ENCODE measurements at places on chromosomes 3 and 15.
A peak's percentile ranks its signal among the peaks of the same experiment; 100 is the strongest.

DNA sequence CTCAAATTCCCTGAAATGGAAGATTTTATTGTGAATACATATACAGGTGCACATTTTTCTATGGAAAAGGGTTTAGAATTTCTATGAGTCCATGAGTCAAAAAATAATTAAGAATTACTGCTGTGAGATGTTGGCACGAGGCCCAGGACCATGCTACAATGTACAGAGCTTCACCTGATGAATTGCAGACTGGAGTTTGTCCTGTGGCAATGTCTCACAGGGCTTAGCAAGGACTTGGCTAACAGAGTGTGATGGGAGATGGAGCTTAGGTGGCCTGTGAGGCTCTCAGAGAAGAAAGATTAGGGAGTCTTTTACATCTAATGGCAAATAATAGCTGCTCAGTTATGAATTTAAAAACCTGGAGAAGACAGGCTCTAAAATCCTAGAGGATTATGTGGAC is 219.5 kb upstream of the CBLB start:
- no peak for DNase-seq

DNA sequence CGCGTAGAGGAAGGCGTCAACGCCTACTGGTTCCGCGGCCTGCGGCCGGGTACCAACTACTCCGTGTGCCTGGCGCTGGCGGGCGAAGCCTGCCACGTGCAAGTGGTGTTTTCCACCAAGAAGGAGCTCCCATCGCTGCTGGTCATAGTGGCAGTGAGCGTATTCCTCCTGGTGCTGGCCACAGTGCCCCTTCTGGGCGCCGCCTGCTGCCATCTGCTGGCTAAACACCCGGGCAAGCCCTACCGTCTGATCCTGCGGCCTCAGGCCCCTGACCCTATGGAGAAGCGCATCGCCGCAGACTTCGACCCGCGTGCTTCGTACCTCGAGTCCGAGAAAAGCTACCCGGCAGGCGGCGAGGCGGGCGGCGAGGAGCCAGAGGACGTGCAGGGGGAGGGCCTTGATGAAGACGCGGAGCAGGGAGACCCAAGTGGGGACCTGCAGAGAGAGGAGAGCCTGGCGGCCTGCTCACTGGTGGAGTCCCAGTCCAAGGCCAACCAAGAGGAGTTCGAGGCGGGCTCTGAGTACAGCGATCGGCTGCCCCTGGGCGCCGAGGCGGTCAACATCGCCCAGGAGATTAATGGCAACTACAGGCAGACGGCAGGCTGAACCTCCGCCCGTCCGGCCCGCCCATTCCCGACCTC is 4.1 kb downstream of the ISLR2 start:
- DNase-seq: no peak

- DNase-seq: no peak
These were observed 188.7 kb upstream of the MBNL1 start for GRCh38 chr3:152079980-152080379.

- DNase-seq: no peak
These were observed 235.7 kb upstream of the KCNMB2 start for GRCh38 chr3:178300441-178300959.

DNA sequence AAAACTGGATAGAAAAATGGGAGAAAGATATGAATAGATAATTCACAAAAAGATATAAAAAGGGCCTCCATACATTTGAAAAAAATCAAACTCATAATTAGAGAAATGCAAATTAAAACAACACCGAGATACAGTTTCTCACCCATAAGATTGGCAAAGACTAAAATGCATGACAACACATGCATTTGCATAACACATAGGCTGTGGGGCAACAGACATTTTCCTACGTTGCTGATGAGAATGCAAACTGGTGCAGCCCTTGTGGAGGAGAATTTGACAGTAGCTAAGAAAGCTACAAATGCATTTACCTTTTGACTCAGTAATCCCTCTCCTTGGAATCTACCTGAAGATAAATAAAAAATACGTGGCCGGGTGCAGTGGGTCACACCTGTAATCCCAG is 11.4 kb upstream of the CAND2 start:
- no peak for DNase-seq

- DNase-seq: no peak
These were observed 631.3 kb downstream of the NSUN3 start for GRCh38 chr3:94693997-94694640.

DNA sequence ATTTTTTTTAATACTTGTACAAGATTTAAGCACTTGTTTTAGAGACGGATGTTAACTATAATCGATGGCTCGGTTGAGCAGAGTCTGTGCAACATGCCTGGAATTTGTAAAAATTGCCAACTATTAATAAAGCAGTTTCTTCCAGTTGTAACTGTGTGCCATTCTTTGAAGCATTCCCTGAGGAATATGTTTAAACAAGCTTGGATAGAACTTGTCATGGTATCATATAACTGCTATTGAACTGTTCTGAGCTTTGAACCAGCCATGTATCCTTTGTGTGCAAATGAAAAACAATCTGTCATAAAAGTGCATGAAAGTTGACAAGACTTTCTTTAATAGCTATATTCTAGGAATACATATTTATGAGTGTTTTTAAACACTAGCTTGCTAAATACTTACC is 45.8 kb upstream of the UBE2E2 start:
- DNase-seq: no peak

- no peak for DNase-seq
These were observed 26.1 kb upstream of the TM4SF4 start for GRCh38 chr3:149448331-149448831.

DNA sequence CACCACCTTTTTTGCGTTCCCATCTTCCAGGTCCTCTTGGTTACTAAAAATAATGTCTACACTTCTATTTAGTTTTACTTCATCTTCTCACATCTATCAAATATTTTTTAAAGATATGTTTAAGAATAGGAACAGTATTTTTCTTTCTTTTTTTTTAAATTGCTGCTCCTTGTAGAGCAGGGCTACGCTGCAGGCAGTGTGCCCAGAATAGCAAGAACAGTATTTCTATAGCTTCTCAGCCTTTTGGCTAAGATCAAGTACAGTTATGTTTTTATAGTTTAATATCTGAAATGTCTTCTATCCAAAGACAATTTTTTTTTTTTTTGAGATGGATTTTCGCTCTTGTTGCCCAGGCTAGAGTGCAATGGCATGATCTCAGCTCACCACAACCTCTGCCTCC is 73.0 kb downstream of the MYO9A start:
- no peak for DNase-seq

- DNase-seq: peak; percentile 33
These were observed 37.9 kb upstream of the TNFAIP8L3 start for GRCh38 chr15:51132384-51133139.

GRCh38 chr3:134667406-134667805 is 16.6 kb upstream of the KY start:
- DNase-seq: no peak

DNA sequence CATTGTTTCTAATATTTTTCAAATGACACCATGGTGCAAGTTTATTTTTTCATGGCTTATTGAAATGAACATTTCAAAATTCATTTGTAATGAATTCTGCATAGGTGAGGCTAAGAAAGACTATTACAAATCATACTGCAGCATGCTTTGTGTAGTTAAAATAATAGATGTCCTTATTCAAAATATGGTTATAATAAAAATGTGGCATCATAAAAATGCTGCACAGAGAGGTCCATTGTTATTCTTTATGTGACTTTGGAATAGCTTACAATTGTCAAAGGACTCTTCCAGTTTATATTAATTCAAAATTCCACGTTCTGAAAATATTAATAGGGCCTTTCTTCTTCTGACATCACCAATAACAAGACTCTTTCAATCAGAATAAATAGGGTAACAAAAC is 222.7 kb downstream of the GAP43 start:
- no peak for DNase-seq

- peak; percentile 74 for DNase-seq
These were observed 1.6 kb upstream of the NTRK3 start for GRCh38 chr15:88258093-88258641.

DNA sequence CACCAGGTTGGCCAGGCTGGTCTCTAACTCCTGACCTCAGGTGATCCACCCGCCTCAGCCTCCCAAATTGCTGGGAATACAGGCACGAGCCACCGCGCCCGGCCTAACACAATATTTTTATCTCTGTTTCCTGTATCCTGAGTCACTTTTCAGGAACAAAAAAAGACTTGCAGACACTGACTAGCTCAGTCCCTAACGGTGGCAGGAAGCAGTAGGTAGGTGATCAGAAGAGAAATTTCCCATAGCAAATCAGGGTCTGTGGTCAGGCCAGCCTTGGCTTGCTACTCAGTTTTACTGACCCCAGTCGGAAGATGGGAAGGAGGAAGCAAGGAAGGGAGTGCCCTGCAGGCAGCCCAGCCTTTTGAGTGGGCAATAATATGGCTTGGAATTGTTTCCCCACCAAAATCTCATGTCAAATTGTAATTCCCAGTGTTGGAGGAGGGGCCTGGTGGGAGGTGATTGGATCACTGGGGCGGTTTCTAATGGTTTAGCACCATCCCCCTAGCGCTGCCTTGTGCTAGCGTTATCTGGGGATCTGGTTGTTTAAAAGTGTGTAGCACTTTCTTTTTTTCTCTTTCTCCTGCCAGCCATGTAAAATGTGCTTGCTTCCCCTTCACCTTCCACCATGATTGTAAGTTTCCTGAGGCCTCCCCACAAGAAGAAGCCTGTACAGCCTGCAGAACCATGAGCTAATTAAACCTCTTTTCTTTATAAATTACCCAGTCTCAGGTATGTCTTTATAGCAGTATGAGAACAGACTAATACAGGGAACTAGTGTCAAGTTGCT is 19.5 kb upstream of the CDCP1 start:
- no peak for DNase-seq

GRCh38 chr3:62159709-62160092 is 213.6 kb downstream of the FEZF2 start:
- DNase-seq: no peak

DNA sequence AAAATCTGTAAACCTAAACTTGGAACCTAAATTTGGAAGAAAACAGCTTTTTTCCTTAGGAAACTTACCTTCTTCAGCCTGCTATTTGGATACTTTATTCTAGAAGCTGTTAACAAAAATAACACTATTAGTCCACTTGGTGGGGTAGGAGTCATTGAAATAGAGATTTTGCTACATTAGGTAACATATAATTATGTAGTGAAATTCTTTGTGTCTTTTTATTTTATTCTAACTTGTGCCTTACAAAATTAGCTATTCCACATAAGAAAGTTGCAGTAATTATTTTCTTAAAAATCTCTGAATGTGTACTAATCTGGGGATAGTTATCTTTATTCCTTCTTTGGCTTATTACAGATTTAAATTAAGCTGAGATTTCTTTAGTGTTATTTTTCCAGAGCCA is 360.4 kb upstream of the ROBO2 start:
- no peak for DNase-seq

- no peak for DNase-seq
These were observed 31.5 kb downstream of the RTP1 start for GRCh38 chr3:187228740-187229139.

GRCh38 chr15:88218557-88219221 is 37.9 kb downstream of the NTRK3 start:
- no peak for DNase-seq

DNA sequence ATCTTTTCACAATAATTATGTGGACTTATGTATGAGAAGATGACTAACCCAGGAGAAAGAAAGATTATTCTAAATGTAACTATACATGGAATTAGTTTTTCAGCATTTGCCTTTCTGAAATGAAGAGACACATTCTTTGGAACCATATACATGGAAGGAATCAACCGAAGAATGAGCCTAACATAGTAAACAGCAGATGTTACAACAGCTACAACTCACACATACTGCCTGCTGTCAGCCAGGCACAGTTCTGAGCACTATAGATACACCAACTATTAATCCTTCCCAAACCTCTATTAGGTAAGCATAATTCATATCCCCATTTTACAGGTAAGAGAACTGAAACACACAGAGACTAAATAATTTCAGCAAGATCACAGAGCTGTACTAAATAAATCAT is 840.0 kb downstream of the ROBO1 start:
- no peak for DNase-seq

DNA sequence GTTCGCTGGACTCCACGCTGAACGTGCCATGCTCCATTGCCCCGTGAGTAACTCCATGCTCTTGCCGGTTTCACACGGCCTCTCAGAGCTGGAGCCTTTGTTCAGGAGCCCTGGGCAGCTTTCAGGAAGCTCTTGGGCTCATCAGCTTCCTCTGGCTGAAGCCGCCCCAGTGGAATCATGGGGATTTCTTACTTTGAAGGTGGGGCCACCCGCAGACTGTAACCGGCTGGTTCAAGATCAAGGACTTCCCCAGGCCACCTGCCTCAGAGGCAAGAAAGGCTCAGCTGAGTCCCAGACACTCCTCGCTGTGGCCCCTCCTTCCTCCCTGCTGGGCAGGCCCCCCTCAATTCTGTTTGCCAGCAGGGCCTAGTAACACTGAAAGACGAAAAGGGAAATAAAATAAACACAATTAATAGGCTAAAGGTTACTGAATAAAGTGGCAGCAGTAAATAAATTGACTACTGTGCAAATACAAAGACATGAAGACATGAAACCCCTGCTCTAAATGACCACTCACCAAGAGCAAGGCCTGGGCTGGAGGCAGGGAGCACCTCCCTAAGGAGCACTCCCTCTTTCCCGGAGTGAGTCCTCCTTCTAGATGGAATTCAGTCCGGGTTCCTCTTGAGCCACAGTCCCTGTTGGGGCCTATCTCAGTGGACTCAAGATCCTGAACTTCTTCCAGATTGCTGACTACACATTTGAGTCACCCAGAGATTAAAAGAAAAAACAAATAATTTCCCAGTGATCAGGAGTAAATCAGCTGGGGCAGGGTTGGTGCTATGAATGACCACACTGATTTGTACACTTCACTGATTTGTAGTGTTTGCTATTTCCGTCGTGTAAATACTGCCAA is 51.0 kb downstream of the ZDHHC19 start:
- no peak for DNase-seq

- no peak for DNase-seq
These were observed 15.0 kb downstream of the BHLHE40 start for GRCh38 chr3:4994144-4994730.

DNA sequence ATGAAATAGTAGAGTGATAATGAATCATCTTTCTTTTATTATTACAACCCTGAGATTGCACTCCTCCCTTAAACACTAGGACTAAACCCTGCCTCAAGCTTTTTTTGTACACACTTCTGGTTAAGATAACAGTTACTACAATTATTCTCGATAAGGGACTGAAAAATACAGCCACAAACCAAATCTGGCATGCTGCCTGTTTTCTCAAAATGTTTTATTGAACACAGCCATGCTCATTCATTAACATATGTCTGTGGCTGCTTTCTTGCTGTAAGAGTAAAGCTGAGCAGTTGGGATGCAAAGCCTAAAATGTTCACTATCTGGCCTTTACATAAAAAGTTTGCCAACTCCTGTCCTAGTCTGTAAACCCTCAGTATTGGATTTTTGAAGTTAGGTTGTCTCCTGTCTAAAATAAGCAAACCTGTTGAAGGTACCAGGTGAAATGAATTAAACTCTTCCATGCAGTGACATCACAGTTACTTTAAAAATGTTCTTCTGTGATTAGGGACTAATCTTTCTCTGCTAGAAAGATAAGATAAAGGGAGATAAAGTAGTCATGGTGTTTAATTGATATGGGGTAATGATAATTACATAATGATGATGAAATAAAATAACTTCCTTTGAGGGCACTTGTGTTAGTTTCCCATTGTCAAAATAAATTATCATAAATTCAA is 218.2 kb downstream of the STXBP5L start:
- no peak for DNase-seq
